ENCODE measurements at places on chromosomes 12 and 14.
A peak's percentile ranks its signal among the peaks of the same experiment; 100 is the strongest.

- no peak for DNase-seq
Measured at GRCh38 chr12:15562263-15562662, 226.9 kb downstream of the EPS8 start.

GRCh38 chr14:57732463-57733285, 133.2 kb downstream of the SLC35F4 start:
- DNase-seq = no peak

- no peak for DNase-seq
Measured at GRCh38 chr14:78450669-78451318, 280.6 kb downstream of the NRXN3 start.

DNA sequence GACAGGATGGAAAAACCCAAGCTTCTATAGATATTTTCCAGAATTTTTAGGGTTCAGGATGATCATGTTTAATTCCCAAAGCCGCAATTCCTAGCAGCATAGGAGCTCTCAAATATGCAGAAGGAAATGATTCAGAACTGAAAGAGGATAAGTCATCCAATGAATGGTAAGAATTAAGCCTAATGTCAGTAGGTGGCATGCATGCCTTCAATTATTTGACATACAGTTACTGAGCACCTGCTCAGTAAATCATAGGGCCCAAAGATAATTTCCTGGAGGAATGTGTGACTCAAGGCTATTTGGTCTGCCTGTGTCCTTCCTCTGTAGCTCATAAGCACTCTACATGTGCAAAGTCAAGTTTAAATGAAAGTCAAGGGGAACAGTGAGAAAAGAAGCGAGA, 116.8 kb upstream of the SLC38A4 start:
- DNase-seq = no peak

DNA sequence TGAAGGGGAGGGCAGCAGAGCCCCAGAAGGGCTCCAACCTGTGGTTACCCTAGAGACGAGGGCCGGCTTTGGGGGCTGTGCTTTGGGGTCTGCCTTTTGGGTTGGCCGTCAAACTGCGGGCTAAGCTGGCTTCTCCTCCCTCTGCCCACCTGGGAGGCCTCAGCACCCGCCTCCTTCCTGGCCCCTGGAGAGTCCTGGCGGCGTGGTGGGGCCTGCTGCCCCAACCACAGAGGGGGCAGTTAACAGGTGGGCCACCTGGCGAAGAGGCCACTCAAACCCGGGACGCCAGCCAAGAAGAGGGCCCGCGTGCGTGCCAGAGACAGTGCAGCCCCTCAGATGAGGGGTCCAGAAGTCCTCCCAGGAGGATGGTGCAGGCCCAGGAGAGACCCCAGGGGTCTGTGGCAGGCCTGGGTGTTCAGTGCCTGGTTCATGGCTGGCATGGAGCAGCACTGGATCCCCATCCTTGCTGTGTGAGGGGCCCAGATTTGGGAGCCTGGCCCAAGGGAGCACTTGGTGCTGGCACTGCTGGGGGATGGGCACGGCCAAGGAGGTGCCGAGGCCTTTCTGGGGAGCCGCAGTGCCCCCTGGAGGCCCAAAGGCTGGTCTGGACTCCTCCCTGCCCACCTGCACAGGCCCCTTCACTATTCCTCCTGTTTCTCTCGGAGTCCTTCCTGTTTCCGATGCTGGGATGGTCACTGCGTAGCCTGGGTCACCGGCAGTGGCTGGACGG, 48.8 kb downstream of the LRCOL1 start:
- DNase-seq = no peak

DNA sequence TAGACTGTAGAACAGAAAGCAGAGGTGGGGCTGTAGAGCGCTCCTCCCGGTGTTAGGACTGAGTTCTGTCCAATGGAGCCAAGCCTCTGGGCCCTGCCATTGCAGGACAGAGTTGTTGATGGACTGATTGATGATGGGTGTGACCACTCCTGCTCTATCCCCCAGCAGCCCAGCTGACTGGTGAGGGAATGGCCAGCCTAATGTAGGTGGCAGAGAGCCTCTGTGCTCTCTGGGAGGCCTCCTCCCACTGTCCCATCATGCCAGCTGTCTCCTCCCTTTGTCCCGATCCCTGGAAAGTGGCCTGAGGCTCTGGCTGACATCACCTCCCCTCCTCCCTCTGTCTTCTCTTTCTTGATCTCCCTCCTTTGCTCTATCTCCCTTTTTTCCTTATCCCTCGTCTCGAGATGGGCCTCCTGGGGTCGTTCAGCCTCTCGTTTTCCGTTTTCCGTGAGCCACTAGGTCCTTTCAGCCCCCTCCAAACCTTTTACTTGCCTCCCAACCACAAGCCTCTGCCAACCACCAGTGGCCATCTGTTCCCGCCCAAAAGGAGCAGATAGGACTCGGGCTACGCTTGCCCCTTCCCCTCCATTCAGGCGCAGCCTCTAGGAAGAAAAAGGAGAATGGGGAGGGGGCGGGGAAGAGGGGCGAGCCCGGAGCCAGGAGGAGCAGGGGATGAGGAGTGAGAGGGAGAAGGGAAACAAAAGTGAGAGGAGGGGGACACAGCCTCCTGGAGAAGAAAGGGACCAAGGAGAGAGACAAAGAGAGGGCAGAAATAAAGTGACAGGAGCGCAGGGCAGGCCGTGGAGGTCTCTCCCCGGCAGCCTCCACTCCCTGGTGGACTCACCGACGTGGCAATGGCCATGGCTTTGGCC, 572 bp downstream of the EFS start:
- peak; percentile 77 for DNase-seq

DNA sequence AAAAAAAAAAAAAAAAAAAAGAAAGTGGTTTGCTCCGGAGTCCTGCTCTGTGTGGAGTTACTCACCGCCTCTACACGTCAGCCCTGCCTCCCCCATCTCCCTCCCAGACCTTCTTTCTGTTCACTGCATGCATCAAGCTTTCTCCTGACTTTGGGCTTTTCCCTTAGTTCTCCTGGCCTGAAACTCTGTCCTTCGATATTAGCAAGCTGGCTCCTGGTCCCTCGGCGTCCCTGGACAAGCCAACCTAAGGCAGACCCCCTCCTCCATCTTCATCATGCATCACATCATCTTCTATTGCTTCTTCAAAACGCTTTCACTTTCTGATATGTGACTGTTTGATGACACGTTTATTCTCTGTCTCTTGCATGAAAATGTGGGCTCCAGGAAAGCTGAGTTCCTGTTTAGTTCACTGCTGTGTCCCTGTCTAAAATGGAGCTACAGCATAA, 40.6 kb downstream of the SLC15A4 start:
- DNase-seq = no peak

DNA sequence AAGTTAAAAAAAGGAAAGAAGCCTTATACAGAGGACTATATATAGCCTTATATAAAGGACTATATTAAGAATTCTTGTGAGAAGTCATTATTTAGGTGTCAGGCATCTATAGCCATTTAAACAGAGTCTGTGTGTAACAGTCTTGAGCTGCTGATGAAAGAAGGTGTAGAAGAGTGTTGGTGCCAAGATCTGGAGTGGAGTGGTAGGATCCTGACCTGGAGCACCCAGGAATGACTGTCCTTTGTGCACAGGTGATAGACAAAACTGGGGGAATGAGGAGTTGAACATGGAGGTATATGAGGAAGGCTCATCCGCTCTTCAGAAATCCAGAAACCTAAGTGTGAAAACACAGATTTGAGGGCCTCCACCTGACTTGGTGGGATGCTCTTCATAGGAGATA, 747.3 kb downstream of the NRXN3 start:
- DNase-seq = no peak

GRCh38 chr14:99551034-99551922, 52.7 kb downstream of the CCDC85C start:
- DNase-seq = no peak

GRCh38 chr12:71524626-71525025, 85.0 kb downstream of the LGR5 start:
- no peak for DNase-seq

DNA sequence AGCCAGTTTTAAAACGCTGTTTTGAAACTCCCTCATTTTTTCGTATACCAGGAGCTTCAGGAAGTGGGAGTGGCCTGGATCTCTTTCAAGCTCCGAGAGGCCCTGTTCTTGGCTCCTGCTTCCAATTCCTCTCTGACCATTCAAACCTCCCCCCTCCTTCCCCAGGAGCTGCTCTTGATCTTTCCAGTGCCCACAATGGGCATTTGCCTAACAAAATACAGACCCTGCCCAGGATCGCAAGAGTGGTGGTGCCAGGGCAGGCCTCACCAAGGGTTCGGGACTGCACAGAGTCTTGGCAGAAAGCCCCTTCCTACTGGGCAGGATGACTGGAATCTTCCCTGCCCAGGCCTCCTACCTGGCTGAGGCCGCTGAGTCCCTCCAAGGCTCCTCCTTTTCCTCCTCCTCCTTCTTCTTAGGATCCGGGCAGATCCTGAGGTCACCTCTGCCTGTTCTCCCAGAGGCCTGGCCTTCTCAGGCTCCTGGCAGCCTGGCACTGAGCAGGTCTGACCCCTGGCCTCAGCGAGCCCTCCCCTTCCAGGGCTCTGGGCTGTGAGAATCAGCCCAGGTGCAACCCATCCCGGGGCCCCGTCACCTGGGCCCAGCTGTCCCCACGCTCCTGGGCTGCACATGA, 46.9 kb upstream of the NOS1 start:
- peak; percentile 76 for DNase-seq

DNA sequence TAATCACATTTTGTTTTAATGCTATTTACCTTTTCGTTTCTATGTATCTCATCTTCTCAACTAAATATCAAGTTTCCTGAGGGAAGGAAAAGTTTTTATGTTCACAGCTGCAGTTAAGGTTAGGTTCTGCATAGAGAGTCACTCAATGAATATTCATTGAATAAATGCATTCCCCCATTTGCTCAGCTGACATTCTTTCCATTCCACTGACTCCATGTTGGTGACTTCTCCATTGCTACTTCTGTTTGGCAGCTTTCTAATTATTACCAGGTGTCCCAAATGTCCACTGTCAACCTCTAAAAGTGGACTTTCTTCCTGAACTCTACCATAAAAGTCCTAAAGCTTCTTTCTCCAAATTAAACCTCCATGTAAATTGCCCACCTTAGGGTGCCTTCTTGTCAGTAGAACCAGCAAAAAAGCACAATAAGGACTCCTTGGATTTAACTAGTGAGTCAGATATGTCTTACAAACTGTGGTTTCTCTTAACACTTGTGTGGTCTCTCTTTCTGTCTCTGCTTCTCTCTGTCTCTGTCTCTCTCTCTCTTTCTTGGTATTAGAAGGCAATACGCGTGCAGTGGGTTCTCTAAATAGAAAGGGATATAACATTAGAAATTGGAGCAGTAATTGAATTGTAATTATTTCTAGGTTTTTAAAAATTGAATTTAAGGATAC, 85.9 kb downstream of the TMEM117 start:
- DNase-seq = no peak

- DNase-seq = no peak
Measured at GRCh38 chr14:47596232-47596631, 79.2 kb downstream of the MDGA2 start.

DNA sequence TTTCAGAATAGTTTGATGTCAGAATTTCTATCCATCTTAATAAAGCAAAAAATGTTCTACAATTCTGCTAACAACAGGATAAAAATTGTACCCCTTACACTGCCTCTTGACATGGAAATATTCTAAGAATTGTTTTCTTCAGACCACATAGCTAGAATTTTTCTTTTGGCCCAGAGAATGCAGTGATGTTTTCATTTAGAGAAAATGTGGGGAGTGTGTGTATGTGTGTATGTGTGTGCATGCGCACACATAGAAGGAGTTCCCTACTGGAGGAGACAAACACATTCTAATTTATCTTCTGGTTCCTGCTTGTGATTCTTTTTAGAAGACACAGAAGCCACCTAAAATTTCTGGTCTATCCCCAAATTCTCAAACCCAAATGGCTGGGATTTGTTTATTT, 1145.7 kb downstream of the VRK1 start:
- DNase-seq = no peak

DNA sequence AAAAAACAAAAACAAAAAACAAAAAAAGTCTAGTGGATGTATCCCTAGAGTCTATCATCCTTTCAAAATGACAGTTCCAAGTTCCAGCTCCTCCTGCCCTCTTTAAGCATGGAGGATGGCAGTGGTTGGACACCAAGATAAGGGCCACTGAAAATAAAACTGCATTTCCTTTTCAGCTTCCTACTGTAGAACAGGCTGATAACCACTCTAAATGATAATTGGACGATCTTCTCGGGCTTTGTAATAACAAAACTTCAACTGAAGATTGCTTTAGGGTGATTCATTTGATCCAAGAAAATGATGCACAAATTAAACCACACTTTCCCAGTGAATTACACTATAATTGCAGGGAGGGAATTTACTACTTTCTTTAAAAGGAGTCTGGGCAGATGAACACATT, 42.2 kb upstream of the CRACR2A start:
- no peak for DNase-seq

DNA sequence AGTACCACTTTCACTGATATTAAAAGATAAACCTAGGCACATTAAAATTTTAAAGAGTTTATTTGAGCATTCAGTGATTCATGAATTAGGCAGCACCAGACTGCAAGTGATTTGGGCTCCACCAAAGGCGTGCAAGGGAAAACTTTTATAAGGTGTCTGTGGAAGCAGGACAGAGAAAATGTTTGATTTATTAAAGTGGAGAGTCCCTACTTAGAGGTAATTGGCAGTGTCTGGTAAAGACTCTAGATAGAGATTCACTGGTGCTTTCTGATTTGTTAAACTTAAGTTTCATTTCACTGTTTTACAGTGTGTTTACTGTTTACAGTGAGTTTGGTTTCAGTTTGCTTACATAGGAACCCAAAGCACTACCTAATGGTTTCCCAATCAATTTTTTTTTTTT, 72.8 kb downstream of the ANKS1B start:
- DNase-seq = no peak

DNA sequence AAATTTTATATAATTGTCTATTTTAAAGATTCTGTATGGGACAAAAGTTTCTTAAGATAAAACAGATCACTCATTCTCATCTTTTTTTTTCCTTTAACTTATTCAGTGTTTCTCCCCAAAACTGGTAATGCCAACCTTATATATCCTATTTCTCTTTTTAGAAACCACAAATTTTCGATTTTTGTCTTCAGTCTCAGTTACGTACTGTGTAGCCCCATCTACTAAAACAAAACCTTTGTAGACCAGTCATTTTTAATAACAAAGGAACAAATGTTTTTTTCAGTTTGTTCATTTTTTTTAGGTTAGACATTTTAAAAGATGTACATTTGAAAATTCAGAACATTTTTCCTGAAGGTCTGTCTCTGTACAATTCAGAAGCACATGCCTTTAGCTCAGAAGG, 18.2 kb downstream of the PNMA1 start:
- DNase-seq = no peak

DNA sequence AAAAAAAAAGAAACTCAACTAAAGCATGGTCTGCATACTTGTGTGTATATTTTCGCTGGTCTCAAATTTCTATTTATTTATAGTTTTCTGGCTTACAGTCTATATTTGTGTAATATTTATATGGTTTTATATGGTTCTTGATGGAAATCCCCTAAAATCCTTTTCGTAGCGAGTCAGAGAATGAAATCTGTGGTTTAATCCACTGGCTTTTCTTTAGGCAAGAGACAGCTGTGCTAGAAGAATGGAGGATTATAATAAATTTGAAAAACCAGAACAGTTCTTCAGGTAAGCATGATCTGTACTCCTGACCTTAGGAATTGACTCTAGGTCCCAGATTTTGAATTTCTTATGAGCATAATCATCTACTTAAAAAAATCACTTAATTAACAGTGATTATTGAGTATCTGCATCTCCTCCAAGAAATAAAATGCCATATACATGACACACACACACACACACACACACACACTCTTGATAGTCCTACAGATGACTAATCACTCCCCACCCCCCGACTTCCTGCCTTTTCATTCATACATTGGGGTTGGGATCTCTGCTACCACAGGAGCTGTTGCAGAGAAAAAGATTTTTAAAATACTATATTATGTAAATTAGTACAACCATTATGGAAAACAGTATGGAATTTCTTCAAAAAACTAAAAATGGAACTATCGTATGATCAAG, 113.4 kb downstream of the CRADD start:
- DNase-seq = no peak

GRCh38 chr14:90656973-90657372, 159.3 kb downstream of the TTC7B start:
- no peak for DNase-seq

Measured in breast epithelium (tissue), 4 donors.